ENCODE measurements at places on chromosomes 6 and 20.

GRCh38 chr20:52318651-52319050 is 127.1 kb upstream of the ZFP64 start:
- no peak for DNase-seq

DNA sequence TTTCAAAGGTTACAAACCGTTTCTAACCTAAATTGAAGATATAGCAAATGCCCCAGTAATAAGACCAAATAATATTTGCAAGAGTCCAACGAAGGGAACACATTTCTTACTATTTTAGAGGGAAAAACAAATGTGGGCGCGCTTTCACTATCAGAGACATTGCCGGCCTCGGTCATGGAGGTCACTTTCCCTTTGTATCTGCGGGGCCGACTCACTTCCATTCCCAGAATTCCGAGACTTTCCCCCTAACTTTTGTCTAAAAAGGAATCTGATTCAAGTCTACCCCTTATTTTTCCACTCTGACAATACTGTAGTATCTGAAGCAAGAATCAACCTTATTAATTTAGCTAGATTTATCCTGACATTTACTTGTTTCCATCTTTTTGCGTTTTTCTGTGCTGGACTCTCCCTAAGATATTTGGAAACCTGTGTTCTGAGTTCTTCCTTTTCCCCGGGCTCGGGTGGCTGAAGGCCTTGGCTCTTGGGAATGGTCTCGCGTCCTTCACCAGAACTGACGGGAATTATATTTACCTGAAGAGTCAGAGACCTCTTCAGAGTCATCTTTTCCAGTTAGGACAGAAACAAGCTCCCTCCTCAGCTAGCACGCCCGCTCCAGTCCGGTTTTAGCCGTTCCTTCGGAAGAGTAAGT is 71.8 kb upstream of the ZNF184 start:
- no peak for DNase-seq

- DNase-seq: no peak
Measured at GRCh38 chr20:9068233-9068801, 570 bp upstream of the PLCB4 start.

GRCh38 chr6:64914124-64914523 is 792.9 kb downstream of the EYS start:
- no peak for DNase-seq

- DNase-seq: peak; percentile 22
Measured at GRCh38 chr6:11218538-11219399, 13.7 kb downstream of the NEDD9 start.

- no peak for DNase-seq
Measured at GRCh38 chr20:56551571-56551970, 18.5 kb downstream of the FAM209B start.

- DNase-seq: no peak
Measured at GRCh38 chr6:45815466-45816125, 200.1 kb downstream of the CLIC5 start.

DNA sequence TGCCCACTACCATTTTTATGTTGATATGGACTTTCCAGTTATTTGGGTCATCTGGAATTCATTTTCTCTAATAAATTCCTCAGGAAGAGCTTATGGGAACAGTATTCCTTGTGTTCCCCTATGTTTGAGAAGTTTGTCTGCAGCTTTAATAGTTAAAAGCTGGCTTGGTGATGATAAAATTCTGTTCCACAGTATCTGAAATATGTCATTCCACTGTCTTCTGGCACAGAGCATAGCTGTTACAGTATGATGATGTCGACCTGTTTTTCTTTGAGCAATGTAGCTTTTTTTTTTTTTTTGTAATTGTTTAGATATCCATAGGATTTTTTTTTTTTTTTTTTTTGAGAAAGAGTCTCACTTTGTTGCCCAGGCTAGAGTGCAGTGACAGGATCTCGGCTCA is 43.2 kb downstream of the NCOA3 start:
- no peak for DNase-seq

- no peak for DNase-seq
Measured at GRCh38 chr6:77674211-77674610, 21.4 kb downstream of the MEI4 start.

- DNase-seq: peak; percentile 70
Measured at GRCh38 chr20:49384437-49385434, 97.7 kb downstream of the KCNB1 start.

GRCh38 chr6:133241901-133242636 is 912 bp downstream of the EYA4 start:
- DNase-seq: no peak

- no peak for DNase-seq
Measured at GRCh38 chr6:116665464-116665863, 3.1 kb downstream of the ZUP1 start.

DNA sequence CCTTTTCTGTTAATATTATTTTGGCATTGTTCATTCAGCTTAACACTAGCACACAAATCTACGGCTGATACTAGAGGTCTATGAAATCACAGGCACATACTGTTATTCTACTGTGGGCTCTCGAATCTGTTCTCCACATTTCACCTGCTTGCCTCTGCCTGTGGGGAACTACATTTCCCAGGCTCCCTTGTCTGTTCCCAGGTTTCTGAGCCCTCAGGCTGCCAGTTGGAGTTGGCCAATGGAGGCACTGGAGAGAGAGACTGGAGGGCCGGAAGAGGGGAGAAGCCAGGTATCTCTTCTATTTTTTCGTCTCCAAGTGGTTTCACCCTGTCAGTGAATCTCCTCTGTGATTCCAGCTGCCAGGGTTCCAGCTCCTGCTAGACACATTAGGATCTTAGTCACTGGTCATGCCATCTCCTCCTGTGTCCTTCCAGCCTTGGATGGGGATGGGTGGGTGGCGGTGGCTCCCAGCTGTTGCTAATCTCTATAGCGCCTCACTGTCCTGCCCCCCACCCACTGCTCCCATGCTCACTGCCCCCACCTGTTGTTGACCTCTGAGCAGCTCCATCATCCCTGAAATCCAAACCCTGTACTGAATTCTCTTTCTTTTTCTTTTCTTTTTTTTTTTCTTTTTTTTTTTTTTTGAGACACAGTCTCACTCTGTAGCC is 188.2 kb downstream of the LRFN2 start:
- DNase-seq: no peak

- no peak for DNase-seq
Measured at GRCh38 chr6:22112461-22112860, 184.4 kb downstream of the PRL start.

- no peak for DNase-seq
Measured at GRCh38 chr6:149239573-149240209, 77.8 kb upstream of the TAB2 start.

- no peak for DNase-seq
Measured at GRCh38 chr20:61850457-61850856, 215.2 kb downstream of the TAF4 start.

GRCh38 chr6:18121580-18122127 is 823 bp downstream of the NHLRC1 start:
- DNase-seq: no peak

DNA sequence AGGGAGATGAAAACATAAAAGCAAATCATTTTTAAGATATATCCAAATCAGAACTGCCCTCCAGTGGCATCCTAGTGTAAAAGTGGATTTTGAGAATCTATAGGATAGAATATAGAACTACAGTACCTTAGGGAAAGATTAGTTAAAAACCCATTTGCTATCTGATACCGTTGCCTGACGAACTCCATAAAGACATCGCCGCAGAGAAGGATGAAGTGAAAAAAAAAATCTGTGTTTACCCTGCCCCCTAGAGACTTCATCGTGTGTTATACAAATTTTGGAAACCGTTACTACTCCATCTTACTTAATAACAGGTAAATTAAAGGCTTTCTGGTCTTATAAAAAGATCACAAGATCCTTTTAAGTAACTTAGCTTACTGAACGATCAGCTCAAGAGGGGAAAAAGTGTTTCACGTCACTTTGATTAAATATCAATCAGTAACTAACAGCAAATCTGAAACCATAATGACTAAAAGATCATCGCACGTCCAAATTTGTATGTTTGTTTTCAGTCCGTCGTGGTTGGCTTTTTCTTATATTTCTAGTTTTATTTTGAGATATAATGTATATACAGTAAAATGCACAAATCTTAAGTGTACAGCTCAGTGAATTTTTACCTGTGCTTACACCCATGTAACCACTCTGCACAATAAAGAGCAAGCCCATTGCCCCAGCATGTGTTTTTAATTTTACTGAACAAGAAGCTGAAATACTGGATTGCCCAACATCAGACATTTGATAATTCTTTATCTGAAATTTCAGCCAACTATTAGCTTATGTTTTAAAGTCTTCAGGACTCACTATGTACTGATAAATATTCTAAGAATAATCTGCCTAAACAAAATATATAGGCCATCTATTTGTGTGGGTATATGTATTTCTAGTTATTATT is 881 bp upstream of the MCM3 start:
- DNase-seq: no peak

DNA sequence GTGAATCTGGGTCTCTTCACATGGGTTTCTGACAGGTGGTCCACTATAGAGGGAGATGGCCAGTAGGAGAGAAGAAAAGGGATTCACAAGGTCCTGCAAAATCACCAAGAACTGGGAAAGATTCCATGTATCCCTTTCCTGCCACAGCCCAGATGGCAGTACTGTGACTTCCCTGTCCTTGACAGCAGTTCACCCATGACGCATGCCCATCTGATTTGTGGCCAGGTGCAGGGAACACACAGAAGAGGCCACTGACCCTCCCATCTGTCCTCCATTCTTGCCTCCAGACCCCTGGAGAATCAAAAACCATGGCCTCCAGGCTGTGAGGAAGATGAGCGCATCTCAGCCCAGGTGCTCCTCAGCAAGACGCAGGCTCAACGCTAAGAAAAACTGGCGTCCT is 183.1 kb upstream of the RREB1 start:
- DNase-seq: no peak

DNA sequence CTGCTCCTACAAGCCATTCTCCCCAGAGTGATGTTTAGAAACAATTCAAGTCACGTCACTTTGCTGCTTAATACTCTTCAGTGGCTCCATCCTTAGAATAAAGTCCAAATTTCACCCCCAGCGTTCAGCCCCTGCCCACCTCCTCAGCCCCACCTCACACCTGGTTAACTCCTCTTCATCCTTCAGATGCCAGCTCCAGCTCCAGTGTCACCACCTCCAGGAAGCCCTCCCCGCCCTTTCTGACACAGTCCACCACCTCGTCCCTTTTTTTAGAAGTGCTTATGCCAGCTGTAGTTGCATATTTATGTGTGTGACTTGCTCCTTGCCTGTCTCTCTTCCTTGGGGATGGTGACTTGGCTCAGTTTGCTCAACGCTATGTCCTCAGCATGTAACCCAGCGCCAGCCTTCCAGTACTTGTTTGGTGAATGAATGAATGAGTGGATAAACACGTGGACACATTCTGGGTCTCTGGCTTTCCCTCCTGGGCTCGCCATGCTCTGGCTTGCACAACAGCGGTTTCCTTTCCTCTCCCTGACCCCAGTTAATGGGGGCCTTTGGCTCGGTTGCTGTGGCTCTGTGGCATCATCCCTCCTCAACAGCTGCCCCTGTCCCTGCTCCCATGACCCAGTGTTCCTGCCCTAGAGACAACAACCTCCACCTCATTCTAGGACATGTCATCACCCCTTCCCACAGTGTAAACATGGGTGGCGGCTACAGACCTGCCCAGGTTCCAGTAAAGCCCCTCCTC is 3.7 kb upstream of the IP6K3 start:
- DNase-seq: no peak

GRCh38 chr6:149962461-149963211 is 1.1 kb upstream of the ULBP1 start:
- DNase-seq: no peak

GRCh38 chr6:127119102-127120022 is 891 bp downstream of the RSPO3 start:
- no peak for DNase-seq

DNA sequence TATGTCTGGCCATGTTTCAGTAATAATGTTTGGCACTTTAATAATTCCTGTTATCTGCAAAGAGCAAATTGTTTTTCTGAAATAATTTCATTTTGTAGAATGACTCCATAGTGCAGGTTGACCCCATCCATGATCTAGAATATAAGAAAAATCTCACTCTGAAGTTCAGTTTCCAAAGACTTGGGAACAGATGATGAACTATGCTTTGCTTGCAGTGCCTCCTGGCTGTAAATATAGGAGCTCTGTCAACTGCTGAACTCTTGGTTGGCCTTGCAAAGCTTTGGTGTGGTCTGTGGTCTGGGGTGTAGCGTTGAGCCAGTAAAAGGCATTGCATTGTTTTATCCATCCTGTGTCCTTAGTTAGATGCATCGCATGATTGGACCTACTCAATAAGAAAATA is 104.0 kb downstream of the PLCB4 start:
- no peak for DNase-seq

- no peak for DNase-seq
Measured at GRCh38 chr6:157487110-157487773, 106.3 kb downstream of the ZDHHC14 start.

GRCh38 chr6:129657483-129657882 is 52.5 kb downstream of the ARHGAP18 start:
- DNase-seq: no peak

DNA sequence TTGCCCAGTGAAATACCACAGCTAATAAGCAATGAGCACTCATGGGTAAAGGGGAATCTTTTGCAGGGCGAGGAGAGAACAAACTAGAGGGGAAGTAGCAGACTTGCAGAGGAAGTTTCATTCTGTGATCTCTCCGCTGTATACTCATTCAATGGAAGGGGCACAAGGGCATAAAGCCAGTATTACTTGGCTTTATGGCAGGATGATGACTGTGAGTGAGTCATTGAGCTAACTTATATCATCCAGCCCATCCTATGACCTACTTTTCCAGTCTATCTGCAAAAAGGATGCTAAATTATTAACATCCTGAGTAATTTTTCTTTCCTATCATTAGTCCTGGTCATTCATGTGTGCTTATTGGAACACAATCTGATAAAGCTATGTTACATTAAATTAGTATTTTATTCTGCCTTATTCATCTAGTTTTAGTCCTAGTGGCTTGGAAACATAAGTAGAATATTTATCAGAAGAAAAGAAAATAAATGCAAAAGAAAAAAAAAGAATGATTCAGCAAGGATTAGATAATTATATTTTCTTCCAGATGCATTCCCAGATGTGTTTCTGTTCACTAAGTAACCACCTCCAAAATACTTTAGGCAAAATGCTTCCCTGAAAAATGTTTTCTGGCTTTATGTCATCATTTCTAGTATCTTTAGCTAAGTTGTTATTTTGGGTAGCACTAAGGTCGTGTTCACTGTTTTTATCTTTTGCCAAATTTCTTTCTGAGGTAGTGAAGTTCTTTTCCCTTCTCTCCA is 471.7 kb downstream of the CDKAL1 start:
- DNase-seq: no peak

GRCh38 chr20:17497821-17498580 is 33.2 kb downstream of the BFSP1 start:
- DNase-seq: no peak

DNA sequence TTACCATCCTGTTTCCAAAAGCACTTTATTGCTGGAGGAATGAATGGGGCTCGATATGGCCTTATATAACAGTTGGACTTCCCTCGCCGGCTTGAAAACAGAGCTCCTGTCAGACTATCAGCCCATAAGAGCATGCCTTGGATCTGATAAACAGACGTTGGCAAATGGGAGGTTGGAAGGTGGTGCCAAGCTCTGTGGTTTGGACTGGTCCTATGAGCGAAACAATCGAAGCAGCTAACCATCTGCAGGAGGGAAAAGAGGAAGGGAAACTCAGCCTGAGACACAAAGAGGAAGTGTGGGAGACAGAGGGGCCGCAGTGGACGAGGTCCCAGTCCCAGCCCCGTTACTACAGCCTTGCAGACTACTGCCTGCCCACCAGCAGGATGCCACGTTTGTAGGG is 92.9 kb downstream of the TFAP2C start:
- DNase-seq: no peak

GRCh38 chr6:116514111-116514510 is 2.7 kb downstream of the CALHM5 start:
- DNase-seq: no peak

- no peak for DNase-seq
Measured at GRCh38 chr20:35271904-35272303, 6.0 kb downstream of the MMP24OS start.

Measured in stimulated activated CD4-positive, alpha-beta T cell treated with anti-CD3 and anti-CD28 coated beads, Interleukin-4, amount 100 ng/mL, for 24 hours (primary cell).